ENCODE measurements at places on chromosomes 6 and 20.

DNA sequence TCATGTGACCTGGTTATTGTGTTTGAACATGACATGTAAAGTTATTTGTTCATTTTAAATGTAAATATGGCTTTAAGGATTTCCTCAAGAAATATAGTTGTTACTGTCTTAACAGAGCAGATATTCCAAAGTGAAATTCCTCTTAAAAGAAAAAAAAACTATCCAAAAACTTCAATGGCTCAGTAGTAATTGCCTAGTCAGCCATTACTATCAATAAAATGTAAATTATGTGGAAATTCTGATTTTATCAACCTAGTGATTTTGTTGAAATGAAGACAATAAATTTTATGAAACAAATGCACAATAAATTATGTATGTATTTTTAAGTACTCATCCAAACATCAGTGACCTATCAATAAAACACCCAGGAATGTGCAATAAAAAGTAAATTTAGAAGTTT, 463.3 kb downstream of the TENT5A start:
- no peak for DNase-seq

- DNase-seq: no peak
These were observed 3.0 kb downstream of the THBS2 start for GRCh38 chr6:169250660-169251059.

DNA sequence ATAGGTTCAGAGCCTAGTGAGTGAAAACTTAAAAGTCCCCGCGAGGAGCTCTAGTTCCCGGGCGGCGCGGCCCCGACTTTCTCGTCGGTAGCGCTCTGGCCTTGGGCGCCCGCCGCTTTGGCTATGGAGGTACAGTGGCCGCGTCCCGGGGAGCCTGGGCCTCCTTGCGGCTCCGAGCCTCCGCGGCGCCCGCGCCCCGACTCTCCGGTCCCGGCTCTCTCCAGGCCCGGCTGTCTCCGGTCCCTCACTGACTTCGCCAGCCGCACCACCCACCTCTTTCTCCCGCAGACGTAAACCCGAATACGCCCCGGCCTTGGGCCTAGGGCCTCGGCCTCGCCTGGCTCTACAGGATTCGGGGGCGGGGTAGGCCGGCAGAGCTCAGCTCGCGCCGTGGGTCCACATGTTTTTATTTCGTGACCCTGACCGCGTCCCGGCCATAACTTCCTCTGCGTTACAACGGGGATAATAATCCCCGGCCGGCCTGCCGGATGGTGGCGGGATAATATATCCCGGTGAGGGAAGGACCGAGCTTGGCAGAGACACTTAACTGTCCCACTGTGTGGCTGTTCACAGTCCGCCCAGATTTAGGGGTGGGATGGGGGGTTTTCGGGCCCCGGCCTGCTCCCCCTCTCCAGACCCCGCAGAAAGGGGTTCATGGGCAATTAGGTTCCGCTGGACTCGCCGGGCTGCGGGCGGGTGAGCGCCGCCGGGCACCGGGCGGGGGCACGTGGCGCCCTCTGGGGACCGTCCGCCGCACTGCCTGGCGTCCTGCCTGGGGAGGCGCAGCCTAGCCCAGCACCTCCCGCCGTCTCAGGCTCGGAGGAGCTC, 10.0 kb upstream of the TBX18 start:
- DNase-seq: no peak

- no peak for DNase-seq
These were observed 41.2 kb upstream of the MTRF1L start for GRCh38 chr6:153043719-153044118.

GRCh38 chr20:49579195-49579594, 11.3 kb upstream of the PTGIS start:
- DNase-seq: no peak

GRCh38 chr6:16966791-16967469, 134.9 kb upstream of the STMND1 start:
- DNase-seq: peak; percentile 29

- no peak for DNase-seq
These were observed 487 bp upstream of the BMP6 start for GRCh38 chr6:7725412-7725811.

GRCh38 chr6:167130712-167131684, 8.1 kb downstream of the CCR6 start:
- no peak for DNase-seq

DNA sequence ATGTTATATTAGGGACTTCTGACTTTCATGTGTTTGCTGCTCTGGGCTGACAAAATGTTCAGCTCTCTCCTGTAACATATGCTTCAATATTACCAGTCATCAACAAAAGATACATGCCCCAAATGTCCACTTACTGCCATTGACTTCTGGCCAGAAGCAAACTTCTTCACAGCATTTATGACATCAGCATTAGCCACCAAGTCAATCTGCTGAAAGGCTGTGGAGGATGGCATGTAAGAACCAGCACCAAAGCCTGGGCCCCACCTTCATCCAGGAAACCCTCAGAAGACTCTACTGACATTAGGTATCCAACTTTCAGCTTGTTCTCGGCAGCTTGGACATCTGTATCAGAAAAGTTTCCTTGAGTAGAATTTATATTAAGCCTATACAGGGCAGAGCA, 595.5 kb downstream of the COL12A1 start:
- DNase-seq: no peak

DNA sequence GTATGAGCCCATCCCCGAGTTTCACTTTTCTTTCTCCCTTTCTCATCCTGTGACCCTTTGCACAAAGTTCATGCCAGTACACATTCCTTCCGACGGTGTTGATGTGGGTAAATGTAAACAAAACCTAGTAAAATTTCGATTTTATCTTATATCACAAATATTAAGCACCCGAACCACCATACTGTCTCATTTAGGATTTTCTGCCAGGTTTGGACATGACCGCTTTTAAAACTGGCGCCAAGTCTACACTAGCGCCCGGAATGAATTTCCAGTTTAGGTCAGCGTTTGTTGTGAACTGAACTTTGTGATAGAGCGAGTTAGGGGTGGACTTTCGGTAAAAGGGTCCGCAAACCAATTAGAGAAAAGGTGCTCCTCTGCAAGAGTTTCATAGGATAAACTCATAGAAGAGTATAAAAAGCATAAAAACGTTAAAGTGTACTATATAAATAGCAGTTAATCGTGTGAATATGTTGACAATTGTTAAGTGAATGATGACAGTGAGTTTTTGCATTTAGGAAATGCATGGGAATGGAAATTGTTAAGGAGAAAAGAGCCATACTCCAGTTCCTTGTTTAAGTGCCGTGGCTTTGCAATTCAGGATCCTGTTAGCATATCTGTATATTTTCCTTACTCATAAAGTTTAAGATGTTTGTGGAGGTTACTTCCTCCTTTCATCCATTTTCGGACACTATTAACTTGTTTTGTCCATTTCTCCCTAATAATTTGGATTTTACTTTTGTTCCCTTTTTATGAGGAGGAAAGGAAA, 937 bp downstream of the AKAP7 start:
- peak; percentile 16 for DNase-seq

- no peak for DNase-seq
These were observed 137.8 kb downstream of the MYB start for GRCh38 chr6:135318738-135319469.

- no peak for DNase-seq
These were observed 195.4 kb downstream of the TBX18 start for GRCh38 chr6:84568971-84569370.

DNA sequence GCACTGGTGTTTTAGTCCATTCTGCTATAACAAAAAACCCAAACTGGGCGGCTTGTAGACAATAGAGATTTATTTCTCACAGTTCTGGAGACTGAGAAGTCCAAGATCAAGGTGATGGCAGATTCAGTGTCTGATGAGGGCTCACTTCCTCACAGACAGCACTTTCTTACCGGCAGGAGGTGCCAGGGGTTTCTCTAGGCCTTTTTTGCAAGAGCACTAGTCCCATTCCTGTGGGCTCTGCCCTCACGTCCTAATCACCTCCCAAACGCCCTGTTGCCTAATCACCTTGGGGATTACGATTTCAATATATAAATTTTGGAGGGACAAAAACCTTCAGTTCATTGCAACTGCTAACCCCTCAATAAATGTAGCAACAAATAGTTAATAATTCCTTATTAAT, 140.0 kb upstream of the SGK1 start:
- DNase-seq: no peak

- DNase-seq: no peak
These were observed 47.1 kb upstream of the GABRR1 start for GRCh38 chr6:89264296-89264695.

DNA sequence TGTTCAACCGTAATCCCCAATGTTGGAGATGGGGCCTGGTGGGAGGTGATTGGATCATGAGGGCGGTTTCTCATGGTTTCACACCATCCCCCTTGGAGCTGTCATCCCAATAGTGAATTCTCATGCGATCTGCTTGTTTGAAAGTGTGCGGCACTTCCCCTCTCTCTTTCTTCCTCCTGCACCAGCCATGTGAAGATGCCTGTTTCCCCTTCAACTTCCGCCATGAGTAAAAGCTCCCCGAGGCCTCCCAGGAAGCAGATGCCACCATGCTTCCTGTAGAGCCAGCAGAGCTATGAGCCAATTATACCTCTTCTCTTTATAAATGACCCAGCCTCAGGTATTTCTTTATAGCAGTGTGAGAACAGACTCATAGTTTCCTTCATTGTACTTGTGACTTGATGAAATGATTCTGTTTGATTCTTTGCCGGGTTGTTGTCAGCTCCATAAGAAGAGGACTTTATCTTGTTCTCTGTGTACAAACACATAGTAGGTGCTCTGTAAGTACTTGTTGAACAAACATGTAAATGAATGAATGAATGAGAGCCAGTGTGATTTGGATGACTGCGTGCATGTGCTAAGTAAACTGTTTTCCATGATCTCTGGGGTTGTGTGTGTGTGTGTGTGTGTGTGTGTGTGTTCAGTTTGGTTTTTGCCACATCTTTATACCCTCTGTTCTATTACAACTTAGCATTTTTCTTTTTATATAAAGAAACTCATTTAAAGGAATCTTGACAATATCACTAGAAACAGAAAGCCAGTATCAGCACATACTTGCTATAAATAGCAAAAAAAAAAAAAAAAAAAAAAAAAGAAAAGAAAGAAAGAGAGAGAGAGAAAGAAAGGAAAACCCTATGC, 22.5 kb upstream of the PTGIS start:
- peak; percentile 77 for DNase-seq
